Stimulated activated CD8-positive, alpha-beta memory T cell treated with anti-CD3 and anti-CD28 coated beads, Interleukin-4, amount 100 ng/mL, for 1 hour (primary cell): ENCODE measurements at places on chromosomes 6 and 20.
A peak's percentile ranks its signal among the peaks of the same experiment; 100 is the strongest.

DNA sequence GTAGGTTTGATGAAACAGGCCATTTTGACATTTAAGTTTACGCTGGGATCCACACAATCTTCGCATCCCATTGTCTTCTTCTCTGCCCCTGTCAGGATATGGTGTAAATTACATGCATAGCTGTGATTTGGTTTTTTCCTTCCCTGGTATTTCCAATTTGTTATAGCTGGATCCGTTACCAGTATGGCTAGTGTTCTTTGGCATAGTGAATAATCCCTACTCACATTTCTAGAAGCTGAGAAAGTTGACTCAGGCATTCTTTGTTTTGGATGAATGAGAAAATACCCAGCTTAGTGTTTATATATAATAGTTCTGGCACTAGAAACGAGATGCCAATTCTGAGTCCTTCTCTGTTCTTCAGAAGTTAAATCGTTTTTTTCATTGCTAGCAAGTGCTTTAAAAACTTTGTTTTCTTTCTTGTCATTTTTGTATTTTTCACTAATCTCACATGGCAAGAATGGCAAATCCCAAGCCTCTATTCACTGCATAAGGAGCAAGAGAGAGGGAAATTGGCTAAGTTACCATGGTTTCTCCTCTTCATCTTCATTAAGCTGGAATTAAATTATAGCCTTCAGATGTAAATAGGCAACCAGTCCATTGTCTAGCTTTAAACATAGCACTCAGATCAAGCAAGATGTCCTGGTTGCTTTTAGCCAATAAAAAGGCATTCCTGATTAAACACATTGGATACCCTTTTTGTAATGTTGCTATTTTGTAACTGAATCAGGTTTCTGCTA is 91.9 kb upstream of the LAMP5 start:
- DNase-seq: no peak

- no peak for DNase-seq
Observed at GRCh38 chr6:1873781-1874180, 264.1 kb downstream of the FOXC1 start.

GRCh38 chr20:59808729-59809381 is 124.6 kb downstream of the SYCP2 start:
- DNase-seq: no peak

DNA sequence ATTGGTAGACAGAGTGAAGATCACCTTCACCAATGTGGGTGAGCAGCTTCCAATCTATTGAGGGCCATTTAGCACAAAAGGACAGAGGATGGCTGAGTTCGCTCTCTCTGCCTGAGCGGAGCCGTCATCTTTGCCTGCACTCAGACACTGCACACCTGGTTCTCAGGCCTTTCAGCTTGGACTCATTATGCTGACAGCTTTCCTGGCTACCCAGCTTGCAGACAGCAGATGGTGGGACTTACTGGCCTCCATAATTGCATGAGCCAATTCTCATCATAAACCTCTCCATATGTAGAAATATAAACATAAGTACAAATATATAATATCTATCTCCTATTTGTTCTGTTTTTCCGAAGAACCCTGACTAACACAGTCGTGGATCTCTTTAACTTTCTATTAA is 13.7 kb downstream of the TBXT start:
- no peak for DNase-seq

GRCh38 chr20:32789896-32790750 is 27.9 kb downstream of the DNMT3B start:
- peak; percentile 61 for DNase-seq

GRCh38 chr6:56891754-56892153 is 63.2 kb upstream of the BEND6 start:
- no peak for DNase-seq

DNA sequence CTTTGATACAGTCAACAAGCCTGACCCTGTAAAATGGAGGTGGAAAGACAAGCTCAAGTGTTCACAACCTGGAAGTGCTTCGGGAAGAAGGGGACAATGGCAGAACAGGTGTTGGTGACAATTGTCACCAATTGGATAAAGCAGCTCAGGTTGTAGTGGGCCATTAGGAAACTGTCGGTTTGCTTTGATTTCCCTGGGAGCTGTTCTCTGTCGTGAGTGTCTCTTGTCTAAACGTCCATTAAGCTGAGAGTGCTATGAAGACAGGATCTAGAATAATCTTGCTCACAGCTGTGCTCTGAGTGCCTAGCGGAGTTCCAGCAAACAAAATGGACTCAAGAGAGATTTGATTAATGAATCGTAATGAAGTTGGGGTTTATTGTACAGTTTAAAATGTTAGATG is 15.0 kb downstream of the CCR6 start:
- no peak for DNase-seq
